Cortex of kidney (tissue), 1 donor: ENCODE measurements at places on chromosomes 2 and 18.

DNA sequence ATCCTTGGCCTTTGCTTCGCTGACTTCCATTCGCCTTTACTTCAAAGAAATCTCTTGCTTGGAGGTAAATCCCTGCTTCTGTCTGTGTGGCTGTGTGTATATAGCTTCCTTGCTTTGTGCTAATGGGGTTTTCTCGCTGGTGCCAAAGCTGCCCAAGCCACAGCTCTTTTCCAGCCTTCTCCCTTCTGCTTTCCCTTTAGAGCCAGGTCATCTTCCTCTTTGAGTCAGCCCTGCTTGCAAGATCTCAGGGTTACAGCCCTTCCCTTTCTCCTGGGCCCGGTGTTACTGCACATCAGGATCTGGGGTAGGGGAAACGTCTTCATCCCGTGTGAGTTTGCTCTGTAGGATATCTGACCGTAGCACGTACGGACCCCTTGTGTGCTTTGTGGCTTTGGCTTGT lies 19.1 kb downstream of the EIF4E2 start:
- DNase-seq: no peak

- no peak for DNase-seq
These were observed 15.3 kb upstream of the CIDEA start for GRCh38 chr18:12238826-12239225.

DNA sequence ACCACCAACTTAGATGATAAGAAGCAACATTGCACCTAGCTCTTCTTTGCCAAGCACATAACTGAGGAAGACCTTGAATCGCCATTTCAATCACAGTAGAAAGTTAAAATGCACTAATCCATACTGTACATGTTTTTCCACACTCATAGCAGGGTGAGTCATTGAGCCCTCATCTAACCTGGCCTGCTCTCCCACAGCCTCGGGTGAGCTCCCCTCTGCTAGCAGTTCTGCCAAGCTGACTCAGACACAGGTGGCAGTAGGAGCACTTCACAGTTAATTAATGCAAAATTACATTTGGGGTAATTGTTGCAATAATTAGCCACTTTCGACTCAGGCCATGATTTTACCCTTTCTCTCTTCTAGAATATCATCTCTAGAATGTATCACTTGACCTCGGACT lies 1632.8 kb upstream of the CELF4 start:
- no peak for DNase-seq

DNA sequence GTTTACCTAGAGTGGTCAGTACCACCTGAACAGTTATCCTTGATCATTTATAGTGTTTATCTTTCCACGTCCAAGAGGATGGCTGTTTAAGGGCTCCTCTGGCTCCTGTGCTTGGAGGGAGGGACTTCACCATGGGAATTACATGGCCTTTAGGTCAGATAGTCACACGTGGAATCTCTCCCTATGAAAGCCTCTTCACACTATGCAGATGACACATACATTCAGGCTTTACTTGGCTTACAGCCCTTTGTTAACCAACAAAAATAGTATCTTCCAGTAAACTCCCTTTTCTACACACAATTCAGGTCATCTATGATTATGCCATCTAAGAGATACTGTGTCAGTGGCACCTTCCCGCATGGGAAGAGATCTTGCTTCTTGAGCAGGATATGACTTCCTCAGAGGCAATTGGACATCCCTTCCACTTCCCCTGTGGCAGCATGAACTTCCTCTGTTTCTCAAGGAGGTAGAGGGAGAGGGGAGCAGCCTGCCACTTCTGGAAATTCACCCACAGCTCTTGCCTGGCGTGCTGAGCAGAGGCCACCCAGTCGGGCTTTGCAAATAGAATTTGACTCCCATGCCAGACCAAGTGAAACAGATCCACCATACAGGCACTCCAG lies 53.5 kb downstream of the COLEC12 start:
- no peak for DNase-seq

GRCh38 chr18:22283397-22283796 lies 114.0 kb downstream of the GATA6 start:
- no peak for DNase-seq

DNA sequence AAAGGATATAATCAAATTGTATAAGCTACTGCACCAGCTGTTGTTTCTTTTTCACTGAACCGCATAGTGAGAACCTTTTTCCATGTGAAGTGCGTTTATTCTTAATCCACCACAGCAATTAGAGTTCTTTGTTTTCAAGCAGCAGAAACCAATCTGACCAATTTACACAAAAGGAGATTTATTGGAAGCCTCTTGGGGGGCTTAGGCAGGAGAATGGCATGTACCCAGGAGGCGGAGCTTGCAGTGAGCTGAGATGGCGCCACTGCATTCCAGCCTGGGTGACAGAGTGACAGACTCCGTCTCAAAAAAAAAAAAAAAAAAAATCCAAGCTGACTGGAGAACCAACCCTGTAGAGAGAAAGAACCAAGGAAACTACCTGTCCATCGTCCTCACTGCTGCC lies 10.0 kb downstream of the ADNP2 start:
- DNase-seq: no peak

DNA sequence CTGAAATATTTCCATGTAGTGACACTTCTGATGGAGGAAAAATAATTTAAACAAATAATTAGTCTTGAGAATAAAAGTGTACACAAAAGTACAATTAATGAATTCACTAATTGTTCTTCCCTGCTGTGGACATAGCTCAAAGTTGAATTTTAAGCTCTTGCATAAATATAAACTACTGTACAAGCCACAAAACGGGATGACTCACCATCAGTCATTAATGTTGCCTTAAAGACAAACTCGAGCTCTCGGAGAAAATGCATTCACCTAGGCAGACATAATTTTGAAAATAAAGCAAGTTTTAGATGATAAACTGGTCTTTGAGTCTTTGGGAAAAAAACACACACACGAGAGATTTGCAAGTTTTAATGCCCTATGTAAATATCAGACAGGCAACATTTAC lies 436.4 kb downstream of the ZNF521 start:
- no peak for DNase-seq

DNA sequence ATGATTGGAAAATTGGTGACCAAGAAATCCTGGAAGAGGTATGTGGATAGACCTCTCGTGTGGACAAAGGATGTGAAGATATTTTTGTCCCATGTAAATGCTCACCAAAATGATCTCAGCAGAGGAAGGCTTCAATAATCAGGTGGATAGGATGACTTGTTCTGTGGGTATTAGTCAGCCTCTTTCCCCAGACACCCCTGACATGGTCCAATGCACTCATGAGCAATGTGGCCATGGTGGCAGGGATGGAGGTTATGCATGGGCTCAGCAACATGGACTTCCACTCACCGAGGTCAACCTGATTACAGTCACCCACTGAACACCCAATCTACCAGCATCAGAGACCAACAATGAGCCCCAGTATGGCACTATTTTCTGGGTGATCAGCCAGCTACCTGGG lies 20.2 kb downstream of the CHRNA1 start:
- no peak for DNase-seq

- no peak for DNase-seq
These were observed 49.3 kb downstream of the NRP2 start for GRCh38 chr2:205731583-205731981.

GRCh38 chr2:241893265-241893664 lies 23.7 kb downstream of the RTP5 start:
- DNase-seq: no peak

DNA sequence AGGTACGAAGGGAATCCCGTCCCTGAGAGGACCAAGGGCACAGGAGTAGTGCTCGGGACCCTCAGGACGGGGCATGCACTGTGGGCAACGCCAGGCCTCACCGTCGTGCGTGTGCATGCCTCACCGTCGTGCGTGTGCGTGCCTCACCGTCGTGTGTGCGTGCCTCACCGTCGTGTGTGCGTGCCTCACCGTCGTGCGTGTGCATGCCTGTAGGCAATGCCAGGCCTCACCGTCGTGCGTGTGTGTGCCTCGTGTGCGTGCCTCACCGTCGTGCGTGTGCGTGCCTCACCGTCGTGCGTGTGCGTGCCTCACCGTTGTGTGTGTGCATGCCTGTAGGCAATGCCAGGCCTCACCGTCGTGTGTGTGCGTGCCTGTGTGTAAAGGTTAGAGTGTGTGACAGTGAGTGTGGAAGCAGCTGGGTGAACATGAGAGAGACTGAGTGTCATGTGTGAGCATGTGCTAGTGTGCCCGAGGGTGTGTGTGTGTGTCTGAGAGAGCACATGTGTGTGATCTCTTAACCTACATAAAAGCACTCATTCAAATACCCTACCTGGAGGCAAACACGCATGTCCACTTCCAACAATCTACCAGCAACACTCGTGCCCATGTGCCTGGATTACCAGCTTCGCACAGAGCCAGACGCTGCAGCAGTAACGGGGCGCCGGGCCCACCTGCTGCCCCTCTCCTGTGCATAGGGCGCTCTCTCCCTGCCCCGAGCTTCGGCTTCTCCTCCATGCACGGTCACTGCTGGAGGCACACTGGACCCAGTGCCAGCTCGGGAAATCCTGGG lies 36.3 kb downstream of the ZNF516 start:
- no peak for DNase-seq

GRCh38 chr2:10875126-10875525 lies 36.6 kb upstream of the KCNF1 start:
- no peak for DNase-seq

- no peak for DNase-seq
These were observed 18.8 kb downstream of the ARHGAP15 start for GRCh38 chr2:143148011-143148410.

- DNase-seq: no peak
These were observed 223.1 kb downstream of the ATAD2B start for GRCh38 chr2:23703583-23704385.

- DNase-seq: no peak
These were observed 65.4 kb downstream of the ARHGAP25 start for GRCh38 chr2:68800027-68800401.

DNA sequence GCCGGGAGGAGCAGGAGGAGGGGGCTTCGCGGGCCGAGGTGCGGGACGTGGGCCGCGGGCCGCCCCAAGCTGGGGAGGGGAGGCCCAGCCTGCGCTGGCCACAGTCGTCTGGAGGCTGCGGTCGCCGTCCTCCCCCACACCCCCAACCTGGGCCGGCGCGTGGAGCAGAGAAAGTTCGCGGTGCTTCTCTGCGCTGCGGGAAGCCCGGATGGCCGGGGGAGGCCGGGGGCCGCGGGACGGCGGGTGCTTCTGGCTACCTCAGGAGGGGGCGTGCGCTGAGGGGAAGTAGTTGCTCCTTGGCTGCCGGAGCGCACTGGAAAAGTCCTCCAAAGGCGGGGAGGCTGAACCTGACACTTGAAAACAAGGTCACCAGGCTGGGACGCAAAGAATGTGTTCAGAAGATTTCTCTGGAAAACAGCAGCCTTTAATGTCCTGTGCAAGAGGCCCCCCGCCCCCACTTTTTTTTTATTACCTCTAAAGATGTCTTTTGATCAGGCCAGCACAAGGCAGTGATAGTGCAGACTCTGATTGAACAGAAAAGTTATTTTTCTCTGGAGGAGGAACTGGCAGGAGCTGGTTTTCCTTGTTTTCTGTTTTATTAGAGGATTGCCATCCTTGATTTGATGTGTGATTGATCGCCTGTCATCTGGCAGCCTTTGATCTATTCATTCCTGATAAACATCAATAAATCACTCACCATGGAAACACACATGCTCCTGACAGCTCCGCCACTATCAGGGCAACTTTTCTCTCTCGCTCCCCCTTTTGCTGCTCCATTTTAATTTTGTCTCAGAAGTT lies 1.6 kb downstream of the TSHZ1 start:
- DNase-seq: no peak

DNA sequence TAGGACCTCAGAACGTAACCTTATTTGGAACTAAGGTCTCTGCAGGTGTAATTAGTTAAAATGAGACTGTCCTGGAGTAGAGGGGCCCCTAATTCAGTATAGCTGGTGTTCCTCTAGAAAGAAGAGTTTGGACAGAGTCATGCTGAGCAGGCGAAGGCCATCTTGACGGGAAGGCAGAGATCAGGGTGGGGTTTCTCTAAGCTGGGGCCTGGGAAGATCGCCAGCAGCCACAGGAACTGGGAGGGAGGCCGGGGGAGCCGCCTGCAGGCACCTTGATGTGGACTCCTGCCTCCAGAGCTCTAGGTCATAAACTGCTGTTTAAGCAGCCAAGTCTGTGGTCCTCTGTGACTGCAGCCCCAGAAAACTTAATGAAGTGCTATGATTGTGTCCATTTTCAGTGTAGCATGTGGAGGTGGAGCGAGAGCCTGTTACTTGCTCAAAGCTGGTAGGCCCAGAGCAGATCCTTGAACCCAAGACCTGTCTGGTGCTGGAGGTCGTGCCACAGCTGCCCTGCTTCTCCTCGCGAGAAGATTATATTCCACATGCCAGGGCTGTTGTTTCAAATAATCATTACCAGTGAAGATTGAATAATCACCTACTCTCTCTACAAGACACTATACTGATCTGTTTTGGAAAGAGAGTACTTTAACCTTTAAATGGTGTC lies 105.7 kb downstream of the TPO start:
- DNase-seq: no peak

GRCh38 chr18:68532328-68532885 lies 182.5 kb downstream of the TMX3 start:
- DNase-seq: no peak

DNA sequence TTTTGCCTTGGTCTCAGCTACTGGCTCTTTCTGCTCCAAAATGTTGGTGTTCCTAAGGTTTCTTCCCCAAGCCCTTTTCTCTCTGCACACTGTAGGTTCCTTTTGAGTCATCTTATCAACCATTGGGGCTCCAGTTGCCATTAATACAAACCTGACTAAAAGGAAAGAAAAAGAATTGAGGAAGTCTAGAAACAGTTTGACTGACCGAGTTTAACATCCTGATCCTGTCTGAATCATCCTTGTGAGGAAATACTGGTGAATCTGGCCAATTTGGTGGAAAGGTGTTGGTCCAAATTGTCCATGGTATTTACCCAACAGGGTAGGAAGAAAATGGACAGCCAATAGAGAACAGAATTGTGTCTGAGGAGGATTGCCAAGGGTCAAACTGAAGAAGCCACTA lies 38.3 kb downstream of the CRYGD start:
- DNase-seq: no peak

DNA sequence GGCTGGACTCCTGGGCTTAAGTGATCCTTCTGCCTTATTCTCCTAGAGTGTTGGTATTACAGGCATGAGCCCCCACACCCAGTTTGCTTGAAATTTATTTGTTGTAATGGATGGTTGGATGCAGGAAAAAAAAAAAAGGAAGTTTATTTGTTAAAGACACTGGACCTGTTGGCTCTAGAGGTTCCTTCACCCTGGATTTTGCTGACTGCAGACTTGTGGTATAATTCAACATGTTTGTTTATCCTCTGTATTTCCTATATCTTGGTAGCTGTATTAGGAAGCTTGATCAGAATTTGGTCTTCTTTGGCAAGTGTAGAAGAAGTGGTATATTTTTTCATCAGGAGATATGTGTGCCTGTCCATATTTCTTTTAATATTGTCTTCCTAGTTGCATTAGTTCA lies 138.7 kb downstream of the LDLRAD4 start:
- DNase-seq: no peak

DNA sequence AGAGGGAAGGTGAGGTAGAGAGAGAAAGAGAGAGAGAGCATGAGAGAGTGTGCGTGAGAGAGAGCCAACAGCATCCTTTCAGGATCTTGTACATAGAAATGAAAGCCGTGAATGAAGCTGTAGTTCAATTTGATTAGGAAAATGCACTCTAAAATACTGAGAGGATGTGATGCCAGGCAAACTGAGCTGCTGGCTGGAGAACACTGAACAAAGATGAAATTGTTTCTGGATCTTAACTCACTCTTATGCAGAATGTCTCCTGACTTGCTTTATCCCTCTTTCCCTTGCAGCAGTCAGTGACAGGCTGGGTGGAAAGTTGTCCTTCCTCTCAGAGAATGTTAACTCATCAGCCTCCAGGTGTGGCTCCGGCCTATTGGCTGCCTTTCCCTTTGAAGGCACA lies 10.7 kb downstream of the LYPD1 start:
- no peak for DNase-seq

GRCh38 chr2:120632796-120633646 lies 102.6 kb upstream of the GLI2 start:
- DNase-seq: no peak
